ENCODE measurements at places on chromosomes 16 and 17.

DNA sequence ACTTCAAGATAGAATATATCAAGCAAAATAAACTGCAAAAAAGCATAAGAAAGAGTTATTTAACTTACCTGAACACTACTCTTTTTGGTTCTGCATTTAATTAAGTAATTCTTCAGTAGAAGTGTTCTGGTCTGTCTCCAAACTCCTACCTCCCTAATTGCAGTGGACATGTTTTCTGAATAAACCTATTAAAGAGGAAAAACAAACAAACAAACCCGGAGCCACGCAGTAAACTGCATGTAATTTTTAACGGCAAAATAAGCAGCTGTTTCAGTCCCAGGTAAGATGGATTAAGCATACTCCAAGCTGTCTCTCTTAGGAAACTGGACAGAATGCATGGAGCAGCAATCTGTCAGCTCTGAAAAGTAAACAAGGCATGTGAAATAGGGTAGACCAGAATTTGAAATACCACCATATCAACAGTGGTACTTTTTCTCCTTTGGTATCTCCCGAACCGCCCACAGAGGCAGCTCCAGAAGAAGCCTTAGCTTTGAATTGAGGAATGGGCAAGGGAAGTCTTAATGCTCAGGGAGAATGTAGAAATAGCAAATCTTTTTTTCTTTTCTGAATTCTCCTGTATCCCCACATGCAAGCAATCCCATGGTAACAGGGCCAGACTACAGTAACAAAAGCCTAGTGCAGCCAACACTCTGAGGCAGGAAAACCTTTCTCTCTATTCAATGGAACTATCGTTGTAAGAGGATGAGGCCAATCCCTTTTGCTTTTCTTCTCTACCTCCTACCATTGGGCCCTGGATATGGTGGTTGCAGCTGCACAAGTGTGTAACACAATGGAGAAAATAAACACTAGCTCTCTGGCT is 12.5 kb downstream of the ABCA5 start:
- no peak for DNase-seq

GRCh38 chr17:38870259-38871165 is 654 bp downstream of the LASP1 start:
- DNase-seq = peak; percentile 90

DNA sequence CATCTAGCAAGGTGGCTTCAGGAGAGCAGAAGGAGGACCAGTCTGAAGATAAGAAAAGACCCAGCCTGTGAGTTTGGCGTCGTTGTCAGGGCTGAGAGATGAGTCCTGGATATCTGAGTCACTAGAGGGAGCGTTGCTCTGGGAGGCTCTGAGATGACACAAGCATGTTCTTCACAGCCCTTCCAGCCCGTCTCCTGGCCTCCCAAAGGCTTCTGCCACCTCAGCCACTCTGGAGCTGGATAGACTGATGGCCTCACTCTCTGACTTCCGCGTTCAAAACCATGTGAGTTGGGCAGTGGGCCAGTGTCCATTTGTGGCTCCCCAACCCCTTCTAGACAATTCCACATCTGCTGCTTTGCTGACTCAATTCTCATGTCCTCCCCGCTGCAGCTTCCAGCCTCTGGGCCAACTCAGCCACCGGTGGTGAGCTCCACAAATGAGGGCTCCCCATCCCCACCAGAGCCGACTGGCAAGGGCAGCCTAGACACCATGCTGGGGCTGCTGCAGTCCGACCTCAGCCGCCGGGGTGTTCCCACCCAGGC is 2.3 kb downstream of the TGFB1I1 start:
- no peak for DNase-seq

DNA sequence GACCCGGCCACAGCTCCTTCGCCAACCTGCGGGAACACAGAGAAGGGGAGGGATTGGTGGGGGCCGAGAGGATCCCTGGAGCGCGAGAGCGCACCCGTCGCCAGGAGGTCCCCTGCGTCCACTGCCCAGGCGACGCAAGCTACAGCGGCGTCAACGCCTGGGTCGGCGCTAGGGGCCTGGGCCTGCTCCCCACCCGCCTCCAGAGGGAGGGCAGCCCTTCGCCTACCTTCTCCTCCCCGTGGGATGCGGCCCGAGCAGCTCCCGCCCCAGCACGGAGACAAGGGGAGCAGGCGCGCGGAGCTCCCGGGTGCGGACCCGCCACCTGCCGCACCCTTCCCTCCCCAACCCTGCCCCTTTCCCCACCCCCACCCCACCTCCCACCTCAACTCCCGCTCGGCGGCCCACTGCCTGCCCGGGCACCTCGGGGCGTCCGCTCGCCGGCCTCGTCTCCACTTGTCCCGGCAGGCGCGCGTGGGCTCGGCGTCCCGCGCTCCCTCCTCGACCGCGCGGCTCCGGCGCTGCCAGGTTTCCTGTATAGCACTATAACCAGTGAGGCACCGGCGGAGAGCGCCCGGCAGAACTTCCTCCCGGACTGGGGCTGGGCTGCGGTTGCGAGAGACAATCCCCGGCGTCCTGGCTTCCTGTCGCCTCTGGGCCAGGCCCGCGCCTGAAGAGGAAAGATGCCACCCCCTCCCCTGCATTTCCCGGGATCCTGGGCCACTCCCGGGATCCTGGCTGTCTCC is 119.1 kb upstream of the SMURF2 start:
- DNase-seq = peak; percentile 87

DNA sequence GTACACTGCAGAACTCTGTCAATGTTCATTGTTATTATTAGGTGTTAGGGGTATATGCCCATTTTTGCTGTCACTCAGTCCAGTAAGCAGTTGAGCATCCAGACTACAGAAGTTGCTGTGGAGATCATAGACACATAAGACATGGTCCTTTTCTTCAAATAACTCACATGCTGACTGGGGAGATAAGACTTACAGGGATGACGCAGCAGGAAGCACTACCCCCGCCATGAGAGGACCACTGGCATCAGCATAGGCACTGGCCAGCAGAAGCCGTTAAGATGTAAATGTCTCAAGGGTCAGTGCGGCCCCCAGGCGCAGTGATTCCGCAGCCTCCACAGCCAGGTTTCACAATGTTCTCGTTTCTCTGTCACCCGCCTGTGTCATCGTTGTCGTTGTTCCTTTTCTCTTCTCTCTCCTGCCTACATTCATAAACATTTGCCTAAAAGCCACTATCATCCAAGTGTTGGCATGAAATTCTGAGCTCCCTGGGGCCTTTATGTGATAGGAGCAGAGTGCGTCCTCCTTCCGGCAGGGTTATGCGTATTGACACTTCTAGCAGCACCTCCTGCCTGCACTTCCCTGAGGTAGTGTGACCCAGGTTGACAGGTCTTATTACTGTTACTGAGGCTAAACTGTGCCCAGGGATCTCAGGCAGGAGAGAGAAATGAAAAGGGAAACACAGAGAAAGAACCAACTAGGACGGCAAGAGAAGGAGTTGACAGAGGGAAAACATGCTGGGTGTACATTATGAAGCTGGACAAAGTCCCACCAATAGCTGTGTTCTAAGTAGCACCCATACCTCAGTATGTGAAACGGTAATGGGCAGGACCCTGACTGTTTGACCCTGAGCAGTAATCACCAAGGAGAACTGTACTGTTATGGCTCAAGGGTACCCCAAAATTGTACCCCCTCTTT is 17.9 kb downstream of the TANGO6 start:
- no peak for DNase-seq
